ENCODE measurements at places on chromosomes 1 and 21. TPM values are rescaled to one million over a fixed set of nuclear protein-coding genes. Genes with fewer than 3 reads are reported as not detected.

DNA sequence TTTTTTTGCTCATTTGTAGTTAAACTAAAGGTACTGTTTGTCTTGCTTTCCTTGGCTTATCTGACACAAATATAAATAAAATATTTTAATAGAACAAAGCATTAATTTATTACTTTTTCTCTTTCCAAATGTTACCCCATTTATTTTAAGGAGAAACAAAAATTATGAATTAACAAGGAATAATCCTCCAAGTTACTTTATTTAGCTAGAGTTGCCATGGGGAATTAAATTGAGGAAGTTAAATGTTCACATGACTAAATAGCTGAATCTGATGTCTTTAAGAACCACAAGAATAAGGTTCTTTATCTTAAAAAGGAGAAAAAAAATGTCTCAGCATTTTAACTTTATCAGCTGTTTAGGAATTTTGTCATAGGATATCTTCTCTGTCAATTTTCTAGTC is 12.3 kb downstream of the ATG4C start:
- DNase-seq = no peak

- DNase-seq = no peak
Measured at GRCh38 chr1:227943381-227944089, 4.2 kb downstream of the WNT9A start.

COL11A1 gene
- not detected for polyA plus RNA-seq

GRCh38 chr1:47821760-47822159 is 175.4 kb downstream of the TRABD2B start:
- DNase-seq = no peak

GRCh38 chr1:24896176-24896575 is 33.9 kb downstream of the RUNX3 start:
- no peak for DNase-seq
